ENCODE measurements at places on chromosomes 11 and 22.

- DNase-seq, result no peak
Measured at GRCh38 chr11:102306817-102307726, 10.2 kb upstream of the BIRC3 start.

GRCh38 chr22:38657045-38657909 is 839 bp downstream of the CBY1 start:
- peak; percentile 32 for DNase-seq

GRCh38 chr22:35465109-35465701 is 65.3 kb downstream of the MCM5 start:
- DNase-seq, result no peak

- DNase-seq, result no peak
Measured at GRCh38 chr11:22795914-22796313, 33.7 kb downstream of the SVIP start.

DNA sequence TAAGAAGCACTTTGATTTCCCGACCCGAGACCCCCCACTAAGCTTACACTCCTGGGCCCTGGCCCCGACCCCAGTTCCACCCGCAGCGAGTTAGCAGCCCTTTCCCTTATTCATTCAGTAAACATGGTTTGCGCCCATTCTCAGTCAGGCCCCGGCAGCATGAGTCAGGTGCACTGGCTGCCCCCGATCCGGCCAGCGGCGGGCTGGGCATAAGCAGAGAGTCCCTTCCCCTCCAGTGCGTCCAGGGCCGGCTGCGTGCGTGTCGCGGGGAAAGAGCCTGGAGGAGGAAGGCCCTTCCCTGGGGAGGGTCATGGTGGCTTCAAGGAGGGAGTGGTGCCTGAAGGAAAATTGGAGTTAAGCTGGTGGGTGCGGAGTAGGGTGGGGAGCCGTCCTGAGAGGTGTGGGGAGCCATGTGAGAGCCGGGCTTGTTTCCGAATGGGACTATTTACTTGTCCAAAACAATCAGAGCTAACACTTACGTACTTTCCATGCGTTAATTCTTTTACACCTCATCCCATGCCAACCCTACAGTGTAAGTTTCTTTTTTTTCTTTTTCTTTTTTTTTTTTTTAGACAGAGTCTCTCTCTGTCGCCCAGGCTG is 657 bp downstream of the IGHMBP2 start:
- DNase-seq, result peak; percentile 21

DNA sequence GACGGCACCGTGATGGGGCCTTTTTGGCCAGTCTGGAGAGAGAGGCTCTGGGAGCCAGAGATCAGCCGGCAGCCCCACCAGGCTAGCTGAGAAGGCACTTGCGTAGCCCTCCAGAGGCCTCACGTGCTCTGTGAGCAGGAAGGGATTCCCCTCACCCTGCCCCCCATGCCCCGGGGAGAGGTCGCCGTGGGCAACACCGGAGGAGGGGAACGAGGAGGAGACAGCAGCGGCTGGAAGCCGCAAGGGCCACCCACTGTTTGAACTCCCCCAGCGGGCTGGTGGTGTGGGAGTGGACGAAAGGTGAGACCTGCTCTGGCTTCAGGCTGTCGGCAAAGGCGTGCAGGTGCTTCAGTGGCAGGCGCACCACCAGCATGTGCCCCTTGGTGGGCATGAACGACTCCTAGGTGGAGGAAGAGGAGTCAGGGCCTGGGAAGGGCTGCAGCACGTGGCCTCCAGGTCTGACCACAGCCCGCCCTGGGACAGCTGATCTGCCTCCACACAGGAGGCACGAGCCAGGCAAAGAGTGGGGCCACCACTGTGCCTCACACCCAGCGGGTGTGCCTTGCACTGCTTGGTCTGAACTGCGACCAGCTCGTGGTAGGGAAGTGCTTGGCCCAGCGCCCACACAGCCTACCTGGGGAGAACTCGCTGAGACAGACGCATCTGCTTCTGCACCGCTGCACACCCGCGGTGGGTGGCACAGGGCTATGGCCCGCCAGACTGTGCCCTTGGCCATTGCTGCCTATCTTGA is 99.9 kb downstream of the MED15 start:
- DNase-seq, result no peak

- DNase-seq, result no peak
Measured at GRCh38 chr22:49046546-49047361, 780.9 kb downstream of the BRD1 start.

DNA sequence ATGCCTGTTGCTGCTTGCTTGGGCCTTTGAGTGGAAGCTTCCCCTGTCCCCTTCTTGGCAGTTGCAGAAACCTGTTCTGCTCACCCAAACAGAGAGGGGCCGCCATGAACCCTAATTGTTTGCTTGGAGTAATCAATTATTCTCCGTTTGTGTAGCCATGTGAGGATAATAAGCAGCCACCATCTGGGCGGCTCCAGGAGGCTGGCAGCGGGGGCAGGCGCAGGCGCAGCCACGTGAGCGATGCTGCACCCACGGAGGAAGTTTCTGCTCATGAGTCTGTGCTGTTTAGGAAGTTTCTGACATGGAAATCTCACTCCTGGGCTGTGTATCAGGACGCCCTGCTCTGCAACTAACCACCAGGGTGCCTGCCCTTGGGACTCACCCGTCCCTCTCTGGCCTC is 90.1 kb downstream of the MPPED1 start:
- DNase-seq, result no peak

DNA sequence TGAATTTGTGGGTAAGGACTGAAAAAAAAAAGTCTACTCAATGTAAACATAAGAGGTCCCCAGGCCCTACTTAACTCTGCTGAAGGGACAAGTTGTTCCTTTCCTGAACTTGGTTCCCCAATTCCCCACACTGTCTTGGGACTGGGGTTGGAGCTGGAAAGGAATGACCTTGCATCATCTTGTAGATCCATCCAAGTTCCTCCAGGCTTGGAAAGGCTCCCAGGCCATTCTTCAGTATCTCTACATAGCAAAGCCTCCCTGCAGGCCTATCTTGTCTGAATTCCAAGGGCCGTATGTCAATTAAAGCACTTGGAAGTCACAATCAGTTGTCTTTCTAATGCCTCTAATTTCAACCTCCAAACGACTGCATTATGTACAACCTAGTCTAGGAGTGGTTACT is 361.2 kb downstream of the TMEM135 start:
- no peak for DNase-seq

DNA sequence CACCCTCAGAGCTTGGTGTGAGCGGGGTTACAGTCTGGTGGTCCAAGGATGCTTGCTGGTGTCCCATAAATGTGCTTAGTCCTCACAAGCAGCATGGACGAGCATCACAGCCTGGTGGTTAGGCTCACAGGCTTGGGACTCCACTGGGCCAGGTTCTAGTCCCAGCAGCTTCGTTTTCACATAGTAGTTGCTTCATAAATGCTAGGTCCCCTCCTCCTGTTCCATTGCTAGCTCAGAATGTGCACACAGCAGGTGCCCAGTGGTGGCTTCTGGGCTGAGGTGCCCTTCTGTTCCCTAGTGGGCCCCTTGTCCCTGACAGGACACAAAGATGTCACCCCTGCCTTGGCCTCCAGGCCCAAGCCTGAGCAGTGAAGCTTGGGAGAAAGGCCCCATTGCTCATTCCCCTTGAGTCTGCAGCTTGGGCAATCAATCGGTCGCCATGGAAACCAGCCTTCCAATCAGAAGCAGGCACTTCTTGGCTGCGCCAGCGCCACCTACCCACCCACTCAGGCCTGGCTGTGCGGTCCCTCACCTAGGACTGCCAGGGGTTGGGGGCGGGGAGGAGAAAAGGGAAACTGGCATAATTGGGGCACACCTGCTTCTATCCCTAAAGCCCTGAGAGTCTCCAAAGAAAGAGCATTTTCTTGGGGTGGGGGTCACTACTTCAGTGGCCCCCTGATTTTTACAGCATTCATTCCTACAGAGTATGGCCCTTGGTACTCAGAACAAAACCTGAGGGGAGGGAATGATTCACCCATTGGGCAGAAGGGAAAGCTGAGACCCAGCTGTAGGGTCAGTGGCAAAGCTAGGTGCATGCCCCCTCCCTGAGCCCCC is 48.1 kb downstream of the CYTH4 start:
- DNase-seq, result peak; percentile 76

DNA sequence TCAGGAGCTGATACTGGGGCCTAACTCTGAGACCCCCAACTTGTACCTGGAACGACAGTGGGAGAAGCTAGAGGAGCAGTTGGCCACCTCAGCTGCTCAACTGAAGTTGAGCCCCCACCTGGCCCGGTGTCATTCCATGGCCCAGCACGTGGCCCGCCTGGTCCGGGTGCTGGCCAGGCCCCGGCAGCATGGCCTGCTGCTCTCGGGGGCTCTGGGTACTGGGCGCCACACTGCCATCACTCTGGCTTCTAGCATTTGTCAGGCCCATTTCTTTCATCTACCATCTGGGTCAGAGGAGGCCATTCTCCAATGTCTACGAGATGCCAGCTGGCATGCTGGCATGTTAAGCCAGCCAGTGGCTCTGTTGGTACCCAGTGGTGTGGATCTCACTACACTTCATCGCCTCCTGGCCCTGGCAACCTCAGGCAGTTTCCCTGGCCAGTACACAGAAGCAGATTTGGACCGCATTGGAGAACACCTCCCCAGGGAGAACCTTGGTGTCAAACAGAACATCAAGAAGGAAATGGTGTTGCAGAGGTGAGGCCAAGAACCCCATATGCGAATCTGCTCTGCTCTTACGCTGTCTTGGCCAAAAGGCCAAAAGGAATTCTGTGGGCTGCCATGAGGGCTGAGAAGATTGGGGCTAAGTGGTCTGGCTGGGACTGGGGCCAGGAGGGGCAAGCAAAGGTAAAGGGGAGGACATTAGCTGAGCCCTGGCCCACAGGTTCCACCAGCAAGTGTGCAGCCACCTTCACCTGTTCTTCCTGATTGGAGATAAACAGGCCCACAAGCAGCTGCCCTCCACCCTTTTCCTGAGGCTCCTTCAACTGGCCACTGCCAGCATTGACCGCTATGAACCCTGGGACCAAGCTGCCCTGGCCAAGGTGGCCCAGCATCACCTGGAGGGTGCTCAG is 45.4 kb downstream of the RRP8 start:
- DNase-seq, result no peak

DNA sequence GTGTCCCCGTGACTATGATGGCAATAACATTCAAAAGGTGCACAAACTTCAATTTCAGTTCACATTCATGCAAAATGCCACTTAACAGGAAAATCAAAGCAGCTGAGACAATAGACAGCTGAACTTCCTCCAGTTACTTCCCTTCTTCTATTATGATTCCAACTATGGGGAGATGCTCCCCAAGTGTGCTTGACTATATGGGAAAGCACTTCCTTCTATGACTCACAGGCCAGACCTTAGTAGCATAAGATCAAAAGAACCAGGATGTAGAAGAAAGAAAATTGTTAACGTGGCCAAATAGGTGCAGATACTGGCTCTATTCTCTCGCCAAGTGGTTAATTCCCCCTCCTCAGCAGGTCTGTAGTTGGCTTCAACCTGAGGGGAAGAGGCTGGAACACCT is 7.8 kb upstream of the FAT3 start:
- no peak for DNase-seq

DNA sequence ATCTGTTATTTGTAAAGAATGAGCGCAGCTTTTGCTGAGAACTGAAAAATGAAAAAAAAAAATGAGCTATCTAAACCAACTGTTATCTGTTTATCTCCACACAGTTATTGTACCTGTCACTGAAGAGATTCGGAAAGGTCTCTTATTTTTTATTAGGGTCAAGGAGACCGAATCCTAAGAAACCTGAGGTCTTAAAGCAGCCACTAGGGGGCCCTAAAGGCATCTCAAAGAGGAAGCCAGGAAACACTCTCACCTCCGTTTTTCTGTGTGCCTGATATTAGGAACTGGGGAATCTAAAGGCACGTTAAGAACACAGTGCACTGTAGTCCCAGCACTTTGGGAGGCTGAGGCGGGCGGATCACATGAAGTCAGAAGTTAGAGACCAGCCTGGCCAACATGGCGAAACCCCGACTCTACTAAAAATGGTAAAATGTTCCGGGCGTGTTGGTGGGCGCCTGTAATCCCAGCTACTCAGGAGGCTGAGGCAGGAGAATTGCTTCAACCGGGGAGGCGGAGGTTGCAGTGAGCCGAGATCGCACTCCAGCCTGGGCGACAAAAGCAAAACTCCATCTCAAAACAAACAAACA is 3.5 kb upstream of the LARGE1 start:
- peak; percentile 34 for DNase-seq
